ENCODE measurements at places on chromosomes 7 and 10.

GRCh38 chr7:117565226-117565625 lies 85.4 kb downstream of the CFTR start:
- no peak for DNase-seq

DNA sequence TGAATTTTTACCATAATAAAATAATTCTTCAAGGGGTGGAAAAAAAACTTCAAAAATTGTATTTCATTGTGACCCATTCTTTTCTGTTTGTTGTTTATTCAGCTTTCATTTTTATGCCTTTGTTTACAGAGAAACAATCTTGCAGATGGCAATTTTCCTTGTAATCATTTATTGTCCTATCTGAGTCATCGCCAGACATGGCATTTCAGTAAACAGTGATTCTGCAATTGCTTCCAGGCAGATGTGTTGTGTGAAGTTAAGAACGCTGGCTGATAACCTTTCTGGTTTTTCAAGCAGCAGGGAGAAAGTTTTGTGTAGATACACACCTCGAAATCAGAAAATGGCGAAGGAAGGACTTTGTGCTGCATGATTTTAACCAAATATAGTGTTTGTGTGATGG lies 80.7 kb upstream of the RPA3 start:
- DNase-seq, result no peak

GRCh38 chr7:159040146-159040545 lies 104.5 kb downstream of the VIPR2 start:
- no peak for DNase-seq

DNA sequence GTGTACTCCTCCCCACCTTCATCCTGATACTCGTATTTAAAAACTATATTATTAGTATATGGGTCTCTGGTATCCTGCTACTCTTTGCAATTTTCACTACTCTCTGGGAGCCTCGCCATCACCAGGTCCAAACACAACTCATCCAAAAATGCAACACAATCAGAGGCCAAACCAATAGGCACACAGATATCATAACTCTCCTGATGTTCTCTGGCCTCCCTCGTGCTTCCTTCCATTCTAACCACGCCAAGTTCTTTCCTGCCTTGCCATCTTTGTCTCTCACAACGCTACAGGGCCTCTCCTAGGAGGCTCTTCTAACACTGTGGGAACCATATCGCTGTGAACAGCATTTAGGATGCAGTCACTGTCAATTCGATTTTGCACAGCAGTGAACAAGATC lies 7.3 kb downstream of the RHEB start:
- no peak for DNase-seq

DNA sequence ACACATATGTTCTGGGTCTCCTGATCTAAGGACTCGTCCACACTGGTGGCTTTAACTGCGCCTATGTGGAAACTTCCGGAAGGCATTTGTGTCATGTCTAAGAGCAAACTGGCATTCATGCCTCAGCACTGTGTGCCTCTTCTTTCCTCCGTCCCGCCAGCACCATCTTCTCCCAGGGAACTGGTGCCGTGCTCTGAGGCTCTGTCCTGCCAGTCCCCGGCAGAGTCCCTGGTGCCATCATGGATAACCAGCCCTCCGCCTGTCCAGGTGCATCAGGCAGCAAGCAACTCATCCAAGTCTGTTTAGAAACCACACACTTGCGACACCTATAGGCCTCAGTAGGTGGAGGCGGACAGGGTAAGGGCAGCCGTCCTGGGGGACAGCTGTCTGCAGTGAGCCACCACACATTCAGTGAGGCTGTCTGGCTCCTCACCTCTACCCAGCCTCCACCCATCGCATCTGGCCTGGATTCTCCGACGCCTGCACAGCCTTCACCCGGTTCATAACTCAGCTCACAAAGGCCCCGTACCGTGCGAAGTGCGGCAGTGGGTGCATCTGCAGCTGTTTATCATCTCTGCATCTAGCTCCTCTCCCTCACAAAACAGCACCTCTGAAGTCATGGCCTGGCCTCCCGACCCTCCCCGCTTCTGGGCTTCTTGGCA lies 162.7 kb downstream of the DIP2C start:
- no peak for DNase-seq

DNA sequence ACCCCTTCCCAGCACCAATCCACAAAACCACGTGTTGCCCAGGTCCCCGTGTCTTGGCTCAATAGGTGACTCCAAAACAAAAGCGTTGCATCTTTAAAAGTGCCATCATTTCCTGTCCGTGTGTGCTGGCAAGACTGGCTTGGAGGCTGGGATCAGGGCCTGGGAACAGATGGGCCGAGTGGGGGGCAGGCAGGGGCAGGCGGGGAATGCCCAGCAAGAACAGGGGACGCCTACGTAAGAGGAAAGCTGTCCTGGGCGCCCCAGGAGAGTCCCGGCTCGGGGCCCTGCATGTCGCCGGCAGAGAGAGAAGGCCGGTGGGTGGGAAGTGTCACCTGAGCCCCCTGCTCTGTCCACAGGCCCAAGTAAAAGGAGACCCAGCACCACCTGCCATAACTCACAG lies 86.5 kb downstream of the PAXIP1 start:
- no peak for DNase-seq

DNA sequence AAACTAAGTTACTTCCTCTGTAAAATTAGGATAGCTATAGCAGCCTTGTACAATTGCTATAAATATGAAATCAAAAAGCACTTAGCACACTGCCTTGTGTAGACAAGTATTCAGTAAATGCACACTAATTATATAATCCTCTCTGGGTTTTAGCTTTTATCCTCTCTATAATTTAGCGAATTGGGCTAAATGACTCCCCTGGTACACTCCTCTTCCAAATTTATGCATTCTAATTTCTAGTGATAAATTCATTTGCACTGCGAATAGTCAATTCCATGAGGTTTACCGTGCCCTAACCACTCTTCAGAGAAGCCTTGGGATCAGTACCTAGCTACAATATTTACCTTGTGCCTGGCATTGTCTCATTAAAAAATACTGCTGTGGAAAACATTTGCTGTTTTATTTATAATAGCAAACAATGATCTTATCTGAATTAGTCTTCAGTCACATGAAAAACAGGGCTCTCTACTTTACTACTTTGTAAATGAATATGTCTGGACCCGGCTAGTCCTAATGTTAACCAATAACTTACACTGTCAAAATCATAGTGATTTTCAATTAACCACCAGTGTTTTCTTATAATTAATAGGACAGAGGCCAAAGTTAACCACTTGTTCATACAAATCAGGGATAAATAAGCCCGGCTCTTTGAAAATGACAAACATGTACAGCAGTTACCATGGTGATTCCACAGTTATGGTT lies 577.9 kb downstream of the IPMK start:
- no peak for DNase-seq

DNA sequence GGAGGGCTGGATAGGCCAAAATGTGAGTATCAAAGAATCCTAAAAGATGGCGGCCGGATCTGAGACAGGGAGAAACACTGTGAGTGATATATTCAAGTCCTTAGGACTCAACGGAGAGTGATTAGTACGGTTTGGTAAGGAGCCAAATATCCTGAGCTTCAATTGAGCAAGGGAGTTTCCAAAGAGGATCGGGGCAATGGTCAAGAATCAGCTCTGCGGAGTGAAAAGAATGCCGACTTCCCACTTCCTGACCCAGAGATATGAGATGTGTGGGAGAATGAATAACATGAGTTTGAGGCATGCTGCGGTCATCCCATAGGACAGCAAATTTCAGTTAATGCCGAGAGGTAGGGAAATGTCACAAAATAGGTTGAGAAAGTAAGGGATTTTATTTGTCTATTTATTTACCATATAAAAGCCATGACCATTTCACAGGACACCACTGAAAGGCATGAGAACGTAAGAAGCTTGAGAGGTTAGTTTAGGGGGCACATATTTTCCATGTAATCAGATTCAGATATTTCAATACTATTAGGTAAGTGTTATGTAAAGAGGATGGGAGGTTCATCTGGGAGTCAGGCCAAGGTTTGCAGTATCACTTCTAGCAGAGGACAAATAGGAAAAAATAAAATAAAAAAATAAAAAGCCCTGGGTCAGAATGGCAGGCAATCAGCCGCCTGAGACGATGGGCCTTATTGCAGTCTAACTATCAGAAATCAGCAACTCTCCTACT lies 165.6 kb downstream of the HGF start:
- no peak for DNase-seq

GRCh38 chr10:130300608-130301020 lies 164.4 kb downstream of the GLRX3 start:
- DNase-seq, result peak; percentile 6

All from activated CD4-positive, alpha-beta T cell treated with anti-CD3 and anti-CD28 coated beads, Interleukin-10, Interleukin-2, amounts not matched to agents 100 ng/mL and 50 ng/mL, durations not matched to agents 16 hours and 8 hours (primary cell).